Keratinocyte (primary cell): ENCODE measurements at places on chromosomes 6 and 20. TPM values are rescaled to one million over a fixed set of nuclear protein-coding genes. Genes with fewer than 3 reads are reported as not detected.

C6orf141 gene
- polyA plus RNA-seq, result 20.7 to 59.1 TPM (median 51.6 TPM) in 3 replicates

DST gene
- 163 to 525 TPM (median 455 TPM) in 3 replicates for polyA plus RNA-seq

ECI2 gene
- 22.5 to 54.9 TPM (median 41.6 TPM) in 3 replicates for polyA plus RNA-seq

SNX3 gene
- polyA plus RNA-seq, result 177 to 460 TPM (median 316 TPM) in 3 replicates

SPAG4 gene
- polyA plus RNA-seq, result 0.93 to 1.9 TPM (median 1.3 TPM) in 3 replicates

PLCB1 gene
- polyA plus RNA-seq, result 0.15 to 0.37 TPM (median 0.32 TPM) in 3 replicates

SERPINB1 gene
- 38.4 to 76.0 TPM (median 71.9 TPM) in 3 replicates for polyA plus RNA-seq

PLG gene
- not detected in 3 replicates for polyA plus RNA-seq

EBF4 gene
- 0.12 to 0.17 TPM in 2 of 3 replicates, not detected in the other for polyA plus RNA-seq

TCF21 gene
- polyA plus RNA-seq, result not detected in 3 replicates

SOD2 gene
- polyA plus RNA-seq, result 28.6 to 48.7 TPM (median 41.9 TPM) in 3 replicates

BFSP1 gene
- 1.8 to 2.2 TPM (median 2.2 TPM) in 3 replicates for polyA plus RNA-seq

EEF1E1 gene
- polyA plus RNA-seq, result 46.7 to 83.5 TPM (median 58.1 TPM) in 3 replicates

LY6G6C gene
- 2.3 to 3.1 TPM (median 2.4 TPM) in 3 replicates for polyA plus RNA-seq

PPP1R14C gene
- polyA plus RNA-seq, result 35.4 to 50.6 TPM (median 43.7 TPM) in 3 replicates

KHDC1L gene
- polyA plus RNA-seq, result 0.10 TPM in 1 of 3 replicates, not detected in the others
